ENCODE measurements at places on chromosomes 2 and 18.

DNA sequence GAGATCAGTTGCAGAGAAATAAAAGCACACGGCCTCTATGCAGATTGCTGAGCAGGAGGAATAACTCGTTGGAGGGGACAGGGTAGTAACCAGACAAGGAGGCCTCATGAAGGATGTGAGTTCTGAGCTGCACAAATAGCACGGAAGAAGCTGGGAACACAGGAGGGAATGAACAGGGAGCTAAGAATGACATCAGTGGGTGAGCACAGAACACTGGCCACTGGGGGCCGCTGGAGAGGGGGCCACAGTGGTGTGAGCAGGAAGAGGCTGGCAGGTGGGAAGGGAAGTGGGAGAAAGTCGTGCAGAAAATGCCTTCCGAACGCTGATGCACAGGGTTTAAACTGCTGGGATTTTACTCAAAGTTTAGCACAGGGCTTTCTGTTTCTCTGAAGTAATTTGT lies 61.0 kb downstream of the ZAP70 start:
- no peak for DNase-seq

GRCh38 chr2:232377319-232377718 lies 1.2 kb upstream of the ALPP start:
- no peak for DNase-seq

- no peak for DNase-seq
Measured at GRCh38 chr2:178008636-178009289, 63.8 kb downstream of the PDE11A start.

GRCh38 chr2:10033251-10034006 lies 9.9 kb upstream of the KLF11 start:
- DNase-seq: no peak

Data from GM12892 (cell line).